ENCODE measurements at places on chromosomes 6 and 20.

- no peak for DNase-seq
Observed at GRCh38 chr20:24638591-24639548, 169.4 kb downstream of the SYNDIG1 start.

GRCh38 chr6:142760152-142760551, 184.8 kb downstream of the HIVEP2 start:
- DNase-seq = no peak

- no peak for DNase-seq
Observed at GRCh38 chr20:25257130-25257529, 9.2 kb downstream of the PYGB start.

- no peak for DNase-seq
Observed at GRCh38 chr6:10970731-10971130, 73.4 kb downstream of the ELOVL2 start.

Data from ACHN (cell line).